ENCODE measurements at places on chromosomes 13 and 19.

DNA sequence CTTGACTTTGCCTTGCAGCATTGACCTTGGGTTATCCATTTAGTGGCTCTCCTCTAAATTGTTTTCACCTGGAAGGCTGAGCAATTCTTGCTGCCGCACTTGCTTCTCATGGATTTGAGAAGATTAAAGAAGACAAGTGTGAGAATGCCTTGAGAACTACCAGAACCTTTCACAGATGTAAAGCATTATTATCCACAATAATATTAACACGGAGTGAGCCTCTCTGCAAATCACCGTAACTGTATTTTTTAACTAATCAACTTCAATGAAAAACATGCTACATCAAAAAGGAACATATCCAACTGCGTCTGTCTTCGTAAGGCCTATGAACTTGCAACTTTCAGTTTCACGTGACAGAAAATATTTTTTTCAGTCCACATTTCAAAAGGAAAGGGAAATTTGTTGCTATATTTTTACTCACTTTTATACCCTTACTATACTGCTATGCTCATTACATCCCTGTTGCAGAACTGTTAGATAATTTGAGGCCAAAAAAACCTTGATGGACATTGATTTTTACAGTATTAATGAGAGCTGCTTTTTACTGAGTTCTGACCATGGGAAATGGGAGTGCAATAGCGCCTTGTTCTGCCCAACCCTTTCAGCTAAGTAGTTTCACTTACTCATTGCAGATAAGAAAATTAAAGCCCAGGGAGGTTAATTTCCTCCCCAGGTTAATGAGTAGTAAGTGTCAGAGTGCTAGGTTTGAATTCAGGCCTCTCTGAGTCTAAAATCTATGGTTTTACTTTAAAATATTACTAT, 93.8 kb upstream of the RAP2A start:
- no peak for DNase-seq

DNA sequence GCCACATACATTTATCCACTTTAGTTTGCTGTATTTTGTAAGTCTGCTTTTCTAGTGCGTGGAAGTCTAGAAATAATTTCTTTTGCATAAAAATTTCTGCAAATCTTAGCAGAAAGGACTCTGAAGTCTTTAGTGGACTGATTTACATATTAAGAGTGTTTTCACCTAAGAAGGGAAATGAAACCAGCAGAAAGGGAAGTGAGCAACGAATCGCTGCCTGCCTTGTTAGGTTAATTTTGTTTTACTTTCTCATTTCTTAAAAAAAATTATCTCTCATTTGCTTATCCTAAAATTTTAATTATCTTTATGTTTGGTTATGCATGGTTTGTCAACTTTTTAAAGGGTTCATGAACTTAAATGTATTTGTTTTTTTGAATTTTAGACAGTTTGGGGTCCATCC, 767 bp upstream of the GPR18 start:
- no peak for DNase-seq

GRCh38 chr13:78759704-78760103, 100.7 kb upstream of the OBI1 start:
- DNase-seq, result no peak

DNA sequence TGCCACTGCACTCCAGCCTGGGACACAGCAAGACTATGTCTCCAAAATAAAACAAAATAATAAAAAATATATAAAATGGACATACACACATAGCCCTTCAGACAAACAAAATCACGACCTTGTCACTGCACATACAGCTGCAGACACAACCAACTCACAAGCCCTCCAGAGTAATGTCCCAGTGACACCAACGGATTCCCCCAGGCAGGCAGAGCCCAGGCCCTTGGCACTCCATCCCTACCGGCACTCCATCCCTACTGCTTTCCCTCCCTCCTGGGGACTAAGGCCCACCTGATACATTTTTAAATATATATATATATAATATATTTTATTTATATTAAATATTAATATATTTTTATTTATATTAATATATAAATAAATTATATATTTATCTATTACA, 18.5 kb downstream of the ZNF101 start:
- DNase-seq, result no peak

DNA sequence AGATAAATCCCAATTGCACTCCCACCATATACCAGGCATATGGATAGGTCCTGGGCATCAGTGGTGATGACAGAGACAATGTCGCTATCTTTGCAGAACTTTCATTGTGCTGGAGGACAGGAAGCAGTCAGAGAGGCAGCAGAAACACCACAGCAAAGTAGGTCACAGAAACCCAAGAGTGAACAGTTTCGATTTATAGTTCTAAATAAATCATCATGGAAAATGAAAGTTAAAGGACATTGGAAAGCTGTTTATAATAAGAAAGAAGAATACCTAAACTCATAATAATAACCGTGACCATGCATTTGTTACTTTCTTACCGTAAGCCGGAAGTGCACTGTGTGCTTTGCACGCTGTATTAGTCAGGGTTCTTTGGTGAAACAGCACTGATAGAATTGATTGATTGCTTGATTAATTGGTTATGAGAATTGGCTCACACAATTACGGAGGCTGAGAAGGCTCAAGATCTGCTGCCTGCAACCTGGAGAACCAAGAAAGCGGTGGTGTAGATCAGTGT, 38.9 kb downstream of the ALOX5AP start:
- no peak for DNase-seq

DNA sequence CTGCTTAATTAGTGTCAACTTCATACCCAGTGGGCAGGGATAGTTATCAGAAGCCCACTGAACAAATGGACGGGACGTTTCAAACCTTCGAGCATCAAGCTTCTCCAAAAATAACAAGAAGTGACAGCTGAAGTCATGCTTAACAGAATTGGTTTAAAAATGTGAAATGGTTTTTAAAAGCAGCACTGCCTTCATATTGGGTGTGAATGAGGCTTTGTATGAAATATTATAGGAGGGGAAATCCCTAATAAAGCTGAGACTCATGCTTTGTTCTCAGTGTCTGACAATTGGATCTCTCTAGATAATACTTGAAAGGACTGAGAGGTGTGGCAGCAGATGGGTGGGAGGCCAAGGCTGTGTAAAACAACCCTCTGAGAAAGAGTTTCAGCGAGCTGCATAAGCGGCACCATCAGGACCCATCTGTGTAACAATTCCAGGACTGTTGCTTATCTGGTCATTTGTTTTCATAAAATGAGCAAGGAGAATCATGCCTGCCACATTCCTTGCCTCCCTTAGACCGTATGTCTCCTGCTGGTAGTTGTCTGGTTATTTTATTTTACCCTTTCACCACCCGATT, 667.7 kb downstream of the DIAPH3 start:
- no peak for DNase-seq

DNA sequence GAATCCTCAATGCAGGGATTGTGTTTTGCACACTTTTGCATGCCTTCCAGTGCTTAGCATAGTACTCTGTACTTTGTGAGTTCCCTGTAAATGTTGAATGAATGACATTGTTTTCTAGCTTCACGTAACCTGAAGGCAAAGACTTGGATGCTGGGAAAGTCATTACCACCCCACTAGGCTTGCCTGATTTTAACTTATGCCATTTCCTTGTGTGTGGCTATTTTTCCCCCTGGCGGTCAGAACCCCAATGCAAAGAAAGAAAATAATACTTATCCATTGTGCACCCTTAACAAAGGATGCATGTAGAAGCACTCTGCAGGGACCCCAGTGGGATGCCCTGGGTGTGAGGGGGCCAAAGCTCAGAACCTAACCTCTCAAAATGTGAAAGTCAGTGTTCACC, 1.2 kb upstream of the ENOX1 start:
- DNase-seq, result no peak

- no peak for DNase-seq
These were observed 11.0 kb downstream of the TSHZ3 start for GRCh38 chr19:31338069-31338776.

DNA sequence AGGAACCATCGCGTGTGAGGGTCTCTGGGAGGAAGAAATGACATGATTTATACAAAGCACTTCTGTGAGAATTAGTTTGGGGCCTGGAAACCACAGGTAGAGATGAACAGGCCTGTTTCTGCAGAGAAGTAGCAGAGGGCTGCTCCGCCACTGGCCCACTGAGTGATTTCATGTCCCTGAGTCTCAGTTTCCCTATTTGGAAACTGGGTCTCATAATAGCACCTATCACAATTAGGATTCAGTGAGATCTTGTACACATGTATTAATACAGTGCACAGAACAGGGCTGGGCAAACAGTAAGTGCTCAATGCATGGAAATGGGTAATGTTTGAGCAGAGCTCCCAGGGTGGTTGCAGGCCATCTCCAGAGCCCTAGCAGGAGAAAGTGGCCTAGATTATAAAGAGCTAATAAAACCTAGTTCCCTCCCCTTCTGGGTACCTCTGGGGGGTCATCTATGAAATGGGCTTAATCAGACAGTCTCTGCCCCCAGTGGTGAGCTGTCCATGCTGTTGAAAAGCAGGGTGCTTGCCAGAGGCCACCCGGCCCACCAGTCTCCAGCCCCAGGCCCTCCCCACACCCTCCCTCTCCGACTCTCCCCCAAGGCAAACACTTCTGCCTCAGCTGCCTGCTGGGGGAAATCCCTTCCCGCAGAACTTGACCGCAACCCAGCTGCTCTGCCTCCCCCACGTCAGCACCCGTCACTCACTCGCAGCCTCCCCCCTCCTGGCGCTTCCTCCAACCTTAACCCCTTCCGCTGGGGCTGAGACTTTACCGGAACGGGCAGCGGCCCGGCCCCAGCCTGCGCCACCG, 4.5 kb downstream of the BCL3 start:
- peak; percentile 89 for DNase-seq

- no peak for DNase-seq
These were observed 1.4 kb downstream of the SGCG start for GRCh38 chr13:23182142-23182541.

DNA sequence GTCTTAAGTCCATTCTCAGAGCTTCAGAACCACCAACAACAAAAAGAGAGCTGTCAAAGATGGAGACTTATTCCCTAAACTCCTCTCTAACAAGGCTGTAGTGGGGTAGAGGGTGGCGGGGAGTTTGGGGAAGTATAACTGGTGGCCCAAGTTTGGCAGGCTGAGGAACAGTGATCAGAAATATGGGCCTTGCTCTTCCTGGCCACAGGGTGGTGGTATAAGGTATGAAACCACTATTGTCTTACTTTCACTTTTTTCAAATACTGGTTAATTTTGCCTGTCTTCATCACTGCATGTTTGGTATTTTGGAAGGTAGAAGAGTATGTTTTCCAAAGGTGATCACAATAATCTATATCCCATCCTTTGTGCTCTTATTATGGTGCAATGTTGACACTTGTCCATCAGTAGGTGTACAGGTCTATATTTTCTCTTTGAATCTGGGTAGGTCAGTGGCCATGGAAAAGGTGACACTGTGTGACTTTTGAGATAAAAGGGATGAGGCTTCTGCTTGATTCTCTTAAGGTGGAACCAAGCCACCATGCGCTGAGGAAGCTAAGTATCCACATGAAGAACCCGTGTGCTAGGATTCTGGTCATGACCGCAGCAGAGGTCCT, 23.2 kb upstream of the GPC5 start:
- DNase-seq, result no peak

- DNase-seq, result no peak
These were observed 17.5 kb downstream of the CUL4A start for GRCh38 chr13:113226873-113227450.

- peak; percentile 15 for DNase-seq
These were observed 63.6 kb upstream of the FLT1 start for GRCh38 chr13:28558567-28558966.

GRCh38 chr13:33863188-33863789, 45.3 kb downstream of the RFC3 start:
- DNase-seq, result no peak

- DNase-seq, result no peak
These were observed 1.9 kb downstream of the TSHZ3 start for GRCh38 chr19:31347354-31347753.

DNA sequence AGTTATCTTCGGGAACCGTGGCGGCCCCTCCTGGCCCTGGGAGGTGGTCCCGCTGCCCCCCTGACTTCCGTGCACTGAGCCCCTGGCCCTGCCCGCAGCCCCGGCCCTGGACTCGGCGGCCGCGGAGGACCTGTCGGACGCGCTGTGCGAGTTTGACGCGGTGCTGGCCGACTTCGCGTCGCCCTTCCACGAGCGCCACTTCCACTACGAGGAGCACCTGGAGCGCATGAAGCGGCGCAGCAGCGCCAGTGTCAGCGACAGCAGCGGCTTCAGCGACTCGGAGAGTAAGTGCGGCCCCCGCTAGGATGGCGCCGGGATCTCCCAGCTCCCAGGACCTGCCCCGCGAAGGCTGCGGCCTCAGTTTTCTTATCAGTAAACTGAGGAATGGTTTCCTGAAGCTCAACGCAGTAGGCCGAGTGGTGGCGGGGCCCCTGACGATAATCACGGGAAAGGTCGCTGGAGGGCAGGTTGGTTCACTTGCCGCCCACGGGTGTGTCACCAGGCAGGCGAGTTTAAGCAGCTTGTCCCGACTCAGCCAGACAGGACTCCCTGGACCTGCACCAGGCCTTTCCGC, 924 bp downstream of the RGCC start:
- DNase-seq, result no peak

GRCh38 chr13:48902368-48902767, 73.3 kb upstream of the FNDC3A start:
- DNase-seq, result no peak

DNA sequence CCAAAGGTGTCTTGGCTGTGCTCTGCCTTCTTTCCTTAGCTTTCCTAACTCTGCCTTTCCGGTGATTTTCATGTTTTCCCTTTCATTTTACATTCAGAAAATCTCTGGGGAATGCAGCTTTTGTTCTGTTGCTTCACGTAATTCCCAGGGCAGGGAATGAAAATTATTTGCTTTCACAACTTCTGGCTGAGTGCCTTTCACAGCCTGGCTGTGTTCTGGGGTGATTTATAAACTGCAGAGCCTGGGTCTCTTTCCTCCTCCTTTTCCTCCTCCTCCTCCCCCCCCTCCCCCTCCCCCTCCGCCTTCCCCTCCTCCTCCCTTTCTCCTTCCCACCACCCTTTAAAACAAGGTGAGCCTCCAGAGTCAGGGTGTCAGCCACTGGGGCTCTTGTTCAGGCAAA, 84.3 kb downstream of the RNASEH2B start:
- no peak for DNase-seq

- DNase-seq, result no peak
These were observed 118.0 kb downstream of the SOX1 start for GRCh38 chr13:112184851-112185371.

DNA sequence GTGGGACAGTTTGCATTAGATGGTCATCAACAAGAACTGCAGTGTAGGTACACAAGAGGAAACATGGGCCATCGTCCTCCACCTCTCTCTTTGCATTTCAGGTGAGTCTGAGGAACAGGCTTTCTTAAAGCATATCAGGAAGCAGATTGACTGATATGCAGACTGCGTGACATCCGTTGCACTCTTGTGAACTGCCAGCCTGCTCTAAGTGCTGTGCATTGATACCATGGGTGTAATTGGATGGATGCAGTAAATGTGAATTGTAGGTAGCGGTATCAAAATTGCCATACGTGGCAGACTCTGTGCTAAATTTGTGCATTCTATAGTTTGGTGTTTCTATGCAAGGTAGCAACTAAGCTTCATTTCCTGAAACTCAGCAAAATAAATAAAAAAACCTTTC, 1008.3 kb downstream of the EFNB2 start:
- no peak for DNase-seq

DNA sequence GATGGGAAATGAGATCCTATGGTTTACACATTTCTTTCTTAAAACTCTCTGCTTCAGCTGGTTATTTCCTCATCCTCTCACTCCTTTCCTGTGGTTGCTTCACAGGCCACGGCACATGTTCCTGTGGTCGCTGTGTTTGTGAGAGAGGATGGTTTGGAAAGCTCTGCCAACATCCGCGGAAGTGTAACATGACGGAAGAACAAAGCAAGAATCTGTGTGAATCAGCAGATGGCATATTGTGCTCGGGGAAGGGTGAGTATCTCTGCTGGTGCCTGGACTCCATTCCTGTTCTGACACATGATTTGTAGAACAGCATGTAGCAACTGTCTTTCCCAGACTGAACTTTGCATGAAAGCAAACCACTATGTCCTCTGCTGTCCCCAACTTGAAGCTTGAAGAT, 254.2 kb downstream of the ITGBL1 start:
- peak; percentile 80 for DNase-seq

Data from non-pigmented ciliary epithelial cell (primary cell).